ENCODE measurements at places on chromosomes 4 and X.

DNA sequence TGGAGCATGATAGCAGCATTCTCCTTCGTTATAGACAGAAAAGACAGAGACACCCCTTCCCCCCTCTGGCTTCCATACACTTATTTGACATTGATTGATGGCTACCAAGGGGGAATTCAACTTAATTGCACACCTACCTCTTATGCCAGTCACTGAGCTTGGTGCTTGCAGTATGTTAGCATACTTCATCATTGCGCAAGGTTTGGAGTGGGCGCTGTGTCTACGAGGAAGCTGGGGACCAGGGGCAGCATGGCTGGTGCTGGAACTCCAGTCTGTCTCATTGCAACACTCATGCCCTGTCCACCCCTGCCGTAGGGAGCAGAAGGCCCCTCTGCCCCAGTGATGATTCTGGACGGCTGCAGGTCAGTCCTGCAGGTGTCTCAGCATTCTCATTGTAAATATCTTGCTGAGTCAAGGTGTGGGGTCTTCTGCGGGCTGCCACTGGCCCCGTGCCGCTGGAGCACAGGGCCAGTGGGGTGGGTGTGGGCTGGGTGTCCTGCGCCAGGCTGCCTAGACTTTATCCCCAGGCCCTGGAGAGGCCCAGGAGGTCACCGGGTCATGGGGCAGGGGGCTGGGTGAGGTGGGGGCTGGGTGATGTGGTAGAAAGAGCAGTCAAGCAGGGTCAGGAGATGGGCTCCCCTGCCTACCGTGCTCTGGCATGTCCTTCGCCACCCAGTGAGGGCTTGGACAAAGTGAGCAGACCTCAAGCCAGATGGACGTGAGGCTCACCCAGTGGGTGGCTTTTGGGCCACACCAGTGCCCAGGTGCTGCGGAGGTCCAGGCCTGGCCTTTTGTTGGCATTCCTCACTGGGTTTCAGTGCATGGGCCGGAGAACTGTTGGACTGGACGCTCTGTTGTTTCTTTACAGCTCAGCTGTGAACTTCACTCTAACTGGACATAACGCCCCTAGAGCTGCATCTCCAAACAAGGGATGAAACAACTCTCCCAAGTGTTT, 85.5 kb downstream of the PSAPL1 start:
- no peak for DNase-seq

GRCh38 chr4:86972997-86973396, 38.2 kb downstream of the AFF1 start:
- no peak for DNase-seq

DNA sequence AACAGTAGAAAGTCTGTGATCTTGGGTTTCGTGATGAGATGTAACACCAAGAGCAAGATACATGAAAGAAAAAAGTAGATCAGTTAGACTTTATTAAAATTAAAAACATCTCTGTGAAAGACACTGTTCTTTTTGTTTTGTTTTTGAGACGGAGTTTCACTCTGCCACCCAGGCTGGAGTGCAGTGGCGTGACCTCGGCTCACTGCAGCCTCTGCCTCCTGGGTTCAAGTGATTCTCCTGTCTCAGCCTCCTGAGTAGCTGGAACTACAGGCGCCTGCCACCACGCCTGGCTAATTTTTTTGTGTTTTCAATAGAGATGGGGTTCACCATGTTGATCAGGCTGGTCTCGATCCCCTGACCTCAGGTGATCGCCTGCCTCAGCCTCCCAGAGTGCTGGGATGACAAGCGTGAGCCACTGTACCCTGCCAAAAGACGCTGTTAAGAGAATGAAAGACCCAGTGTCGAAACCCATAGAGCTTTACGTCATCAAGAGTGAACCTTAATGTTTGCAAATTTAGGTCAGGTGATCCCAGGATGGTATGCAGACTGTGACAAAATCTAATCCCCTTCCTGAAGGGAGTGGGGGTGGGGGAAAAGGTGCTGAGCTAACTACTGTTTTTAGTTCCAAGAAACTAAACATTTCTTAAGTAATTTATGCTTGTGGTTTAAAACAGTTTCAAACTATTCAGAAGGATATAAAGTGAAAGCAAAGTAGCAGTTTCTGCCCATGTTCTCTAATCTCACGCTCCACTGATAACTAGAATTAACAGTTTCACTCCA, 8.0 kb downstream of the OFD1 start:
- DNase-seq: no peak

DNA sequence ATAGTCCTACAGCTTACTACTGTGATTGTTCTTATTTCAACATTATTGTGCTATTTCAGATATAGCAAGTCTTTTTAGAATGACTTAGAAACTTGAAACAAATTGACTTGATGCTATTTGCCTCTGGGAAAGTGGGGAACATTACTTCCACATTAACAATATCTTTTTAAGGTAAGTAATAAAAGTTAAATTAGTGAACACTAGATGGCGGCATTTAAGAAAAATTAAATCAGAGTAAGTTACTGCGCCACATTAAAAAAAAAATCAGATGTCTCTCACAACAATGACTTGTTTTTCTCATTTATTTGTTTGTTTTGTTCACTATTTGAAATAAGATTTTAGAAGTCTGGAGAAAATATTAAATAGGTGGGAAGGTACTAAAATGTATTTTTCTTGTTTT, 1026.9 kb upstream of the SLIT2 start:
- no peak for DNase-seq

DNA sequence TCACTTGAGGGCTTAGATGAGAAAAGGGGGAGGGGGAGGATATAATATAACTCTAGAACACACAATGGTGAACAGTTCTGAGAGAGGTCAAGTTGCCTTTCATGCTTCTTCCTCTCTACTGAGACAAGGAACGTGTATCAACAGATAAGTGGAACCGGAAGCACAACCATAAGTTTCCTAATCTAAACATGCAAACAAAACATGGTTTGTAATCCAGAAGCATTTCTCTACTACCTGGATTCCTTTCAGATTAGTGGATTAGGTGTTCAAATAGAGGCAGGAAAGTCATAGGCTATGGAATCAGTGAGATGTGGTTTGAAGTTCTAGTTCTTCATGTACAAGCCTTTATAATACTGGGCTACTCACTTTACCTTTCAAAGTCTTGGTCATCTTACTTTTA, 460.6 kb downstream of the IDS start:
- DNase-seq: no peak

DNA sequence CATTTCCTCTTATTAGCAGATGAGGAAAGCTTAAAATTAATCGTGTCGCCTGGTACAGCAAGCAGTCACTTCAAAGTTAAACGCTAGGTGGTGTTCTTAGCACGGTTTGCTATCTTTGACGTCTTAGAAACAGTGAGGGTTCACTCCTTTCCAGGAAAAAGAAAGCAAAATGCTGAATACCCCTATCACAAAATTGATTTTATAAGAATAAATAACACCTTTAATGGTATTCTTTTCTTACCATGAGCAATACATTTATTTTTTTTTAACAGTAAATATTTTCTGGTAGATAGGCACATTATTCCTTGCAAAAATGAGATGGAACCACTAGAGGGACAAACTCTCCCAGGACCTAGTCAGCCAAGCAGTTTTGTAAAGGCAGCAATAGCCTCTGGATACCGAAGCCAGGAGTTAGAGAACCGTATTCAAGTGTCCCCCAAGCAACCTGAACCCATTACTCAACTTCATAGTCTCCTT, 153.9 kb downstream of the KDR start:
- peak; percentile 8 for DNase-seq

DNA sequence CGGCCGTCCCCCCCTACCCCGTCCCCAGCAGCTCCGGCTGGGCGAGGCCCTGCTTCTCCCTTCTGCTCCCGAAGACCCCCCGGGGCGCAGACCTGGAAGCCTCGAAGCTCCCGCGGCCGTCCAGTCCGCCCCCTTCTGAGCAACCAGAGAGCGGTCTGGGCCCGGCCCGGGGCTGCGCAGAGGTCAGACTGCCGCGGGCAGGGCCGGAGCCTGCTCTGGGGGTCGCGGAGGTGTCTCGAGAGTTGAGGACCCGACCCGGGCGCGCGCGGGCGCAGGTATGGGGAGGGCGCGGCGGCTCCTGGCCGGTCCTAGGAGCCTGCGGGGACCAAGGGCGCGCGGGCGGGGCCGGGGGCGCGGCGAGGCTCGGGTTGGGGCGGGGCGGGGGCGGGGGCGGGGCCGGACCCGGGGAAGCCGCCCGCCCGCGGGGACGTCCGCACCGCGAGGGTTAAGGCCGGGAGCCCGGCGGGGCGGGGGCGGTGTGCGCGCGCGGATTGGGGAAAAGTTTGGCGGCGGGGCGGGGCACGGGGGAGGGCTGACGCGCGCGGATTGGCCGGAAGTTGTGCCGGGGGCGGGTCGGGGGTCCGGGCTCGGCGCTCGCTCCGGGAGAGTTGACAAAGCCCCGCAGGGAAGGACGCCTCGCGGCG, at the start of gene FGFRL1:
FGFRL1 (plus strand) TSS at position 605 of the 644 bp plus-strand sequence. CDS start 860 bp downstream, outside the sequence.
- peak; percentile 30 for DNase-seq

- no peak for DNase-seq
Measured at GRCh38 chr4:55444827-55445226, 49.1 kb downstream of the TMEM165 start.

- DNase-seq: no peak
Measured at GRCh38 chr4:81665649-81666048, 193.9 kb upstream of the RASGEF1B start.

DNA sequence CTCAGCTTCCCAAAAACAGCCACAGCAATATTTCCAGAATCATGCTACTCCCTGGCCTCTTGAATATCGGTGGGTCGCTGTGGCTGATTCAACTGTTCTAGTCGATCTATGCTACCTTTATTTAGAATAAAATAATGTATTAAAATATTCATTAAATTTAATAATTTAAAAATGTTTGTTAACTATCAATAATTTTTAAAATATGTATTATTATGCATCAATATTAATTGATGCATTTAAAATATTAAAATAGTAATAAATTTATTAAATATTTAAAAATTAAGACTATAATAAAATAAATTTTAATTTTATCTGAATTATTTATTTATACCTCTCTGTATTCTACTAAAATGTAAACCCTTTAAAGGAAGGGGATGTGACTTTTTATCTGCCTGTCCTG, 19.0 kb downstream of the ARSD start:
- DNase-seq: no peak

GRCh38 chrX:79369871-79370270, 2.7 kb upstream of the ITM2A start:
- no peak for DNase-seq

DNA sequence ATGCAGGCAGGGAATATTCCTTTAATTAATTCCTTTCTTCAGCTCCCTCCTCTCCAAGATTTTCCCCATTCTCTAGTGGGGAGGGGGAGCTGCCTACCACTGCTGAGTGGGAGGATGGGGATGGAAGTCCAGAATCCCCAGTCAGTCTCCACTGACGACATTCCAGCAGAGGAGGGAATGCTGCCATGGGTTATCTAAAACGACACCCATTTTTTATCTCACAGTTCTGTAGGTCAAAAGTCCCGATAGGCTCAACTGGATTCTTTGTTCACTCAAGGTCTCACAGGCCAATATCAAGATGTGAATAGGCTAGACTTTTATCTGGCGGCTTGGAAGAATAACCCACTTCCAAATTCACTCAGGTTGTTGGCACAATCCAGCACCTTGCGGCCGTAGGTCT, 64.4 kb downstream of the SH3KBP1 start:
- no peak for DNase-seq

DNA sequence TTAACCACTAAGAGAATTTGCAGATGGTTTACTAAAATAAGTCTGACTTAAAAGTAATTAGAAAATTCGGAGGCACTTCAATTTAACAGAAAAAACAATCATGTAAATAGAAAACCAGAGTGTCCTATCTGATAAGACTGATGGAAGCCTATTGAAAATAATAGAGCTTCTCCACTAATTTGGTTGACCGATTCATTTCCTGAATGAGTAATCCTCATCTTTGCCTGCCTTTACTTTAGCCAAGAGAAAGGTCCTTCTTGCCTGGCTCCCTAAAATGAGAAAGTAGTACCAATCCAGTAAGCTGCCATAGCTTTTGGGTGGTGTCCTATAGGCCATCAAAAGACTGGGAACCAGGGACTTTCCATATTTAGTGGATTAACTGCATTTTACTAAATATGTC, 48.4 kb downstream of the KCNIP4 start:
- no peak for DNase-seq

- DNase-seq: no peak
Measured at GRCh38 chr4:26076000-26076587, 162.1 kb downstream of the SMIM20 start.

DNA sequence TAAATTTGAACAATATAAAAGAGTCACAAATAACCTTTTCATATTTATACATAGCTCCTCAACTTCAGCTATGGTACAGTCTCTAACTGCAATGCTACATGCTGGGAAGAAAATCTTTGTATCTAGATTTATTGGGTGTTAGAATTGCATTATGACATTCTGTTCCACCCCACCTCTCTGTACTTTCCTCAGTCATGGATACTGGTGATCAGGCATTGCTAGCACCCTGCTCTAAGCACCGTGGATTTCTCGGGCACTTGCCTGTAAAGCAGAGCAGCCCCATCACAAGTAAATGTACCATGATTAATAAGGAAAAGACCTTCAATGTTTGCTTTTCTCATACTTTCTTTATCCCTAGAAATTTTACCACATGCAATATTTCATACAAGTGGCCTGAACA, 1028.9 kb upstream of the INTU start:
- DNase-seq: no peak

GRCh38 chr4:124469981-124470380, 242.6 kb downstream of the ANKRD50 start:
- no peak for DNase-seq

Data from GM04503 (cell line).